ENCODE measurements at places on chromosomes 1 and 21.

- H3K4me3 ChIP-seq, result no peak overlapping the region
- peaks cover 6% of the 10 kb centered on the region for H3K36me3 ChIP-seq
- H3K4me1 ChIP-seq, result no peaks in the 10 kb centered on the region
- no peak overlapping the region for H3K27ac ChIP-seq
These were observed 52.2 kb downstream of the RAB3GAP2 start for GRCh38 chr1:220219865-220220698.

GRCh38 chr1:1758692-1759455 is 19.4 kb downstream of the NADK start:
- no peaks in the 10 kb centered on the region for H3K4me1 ChIP-seq
- H3K36me3 ChIP-seq, result peaks cover 39% of the 10 kb centered on the region
- no peaks in the 10 kb centered on the region for H3K27me3 ChIP-seq
- no peak overlapping the region for H3K4me3 ChIP-seq

- DNase-seq, result no peak
- peaks cover 30% of the 10 kb centered on the region for H3K4me1 ChIP-seq
- H3K4me3 ChIP-seq, result peak overlapping the region; percentile 18
- no peaks in the 10 kb centered on the region for H3K27me3 ChIP-seq
- no peak overlapping the region for H3K27ac ChIP-seq
These were observed 2.3 kb downstream of the FAAP20 start for GRCh38 chr1:2192031-2192995.

DNA sequence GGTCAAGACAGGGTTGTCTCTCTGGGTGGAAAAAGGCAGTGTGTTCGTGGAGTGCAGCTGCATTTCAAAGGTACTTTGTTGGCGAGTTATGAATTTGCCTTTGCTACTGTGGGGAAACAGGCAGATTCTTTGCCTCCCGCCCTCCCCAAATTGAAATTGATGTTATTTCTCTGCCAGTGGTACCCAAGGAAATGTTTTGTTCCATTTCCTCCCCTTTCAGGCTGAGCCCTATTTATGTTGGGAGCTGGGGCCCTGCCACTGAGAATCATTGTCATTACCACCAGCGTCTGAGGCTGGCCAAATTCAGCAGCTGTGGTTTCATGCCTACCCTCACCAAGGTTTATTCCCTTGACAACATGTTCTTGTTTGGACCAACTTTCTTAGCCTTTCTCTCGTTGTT is 48.5 kb upstream of the OLIG2 start:
- no peaks in the 10 kb centered on the region for H3K36me3 ChIP-seq
